ENCODE measurements at places on chromosomes 11 and 22.

DNA sequence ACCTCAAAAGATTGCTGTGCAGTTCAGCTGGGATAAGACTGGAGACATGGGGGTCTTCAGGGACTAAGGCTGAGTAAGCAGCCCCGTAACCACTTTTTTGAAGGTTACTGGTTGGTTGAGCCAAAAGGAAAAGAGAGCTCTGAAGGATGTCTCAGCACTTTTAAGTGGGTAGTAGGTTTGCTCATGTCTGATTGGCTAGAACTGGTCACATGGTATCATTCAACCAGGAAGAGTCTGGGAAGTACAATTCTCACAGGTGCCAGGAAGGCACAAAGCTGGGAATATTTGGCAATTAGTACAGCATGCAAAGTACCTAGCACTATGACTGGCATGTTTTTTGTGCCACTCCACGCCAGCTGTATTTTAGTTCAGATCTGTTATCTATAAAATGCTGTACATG, 58.1 kb downstream of the SNX19 start:
- no peak for DNase-seq

DNA sequence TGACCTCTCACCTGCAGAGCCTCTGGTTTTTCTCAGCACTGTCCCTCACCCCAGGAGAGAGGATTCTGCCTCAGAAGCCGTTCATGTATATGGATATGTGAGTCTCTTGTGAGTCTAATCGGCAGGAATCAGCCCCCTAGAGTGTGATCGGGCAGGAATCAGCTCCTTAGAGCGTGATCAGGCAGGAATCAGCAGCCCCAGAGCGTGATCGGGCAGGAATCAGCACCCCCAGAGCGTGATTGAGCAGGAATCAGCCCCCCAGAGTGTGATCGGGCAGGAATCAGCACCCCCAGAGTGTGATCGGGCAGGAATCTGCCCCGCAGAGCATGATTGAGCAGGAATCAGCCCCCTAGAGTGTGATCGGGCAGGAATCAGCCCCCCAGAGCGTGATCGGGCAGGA, 80.0 kb upstream of the EIF3D start:
- DNase-seq: no peak

DNA sequence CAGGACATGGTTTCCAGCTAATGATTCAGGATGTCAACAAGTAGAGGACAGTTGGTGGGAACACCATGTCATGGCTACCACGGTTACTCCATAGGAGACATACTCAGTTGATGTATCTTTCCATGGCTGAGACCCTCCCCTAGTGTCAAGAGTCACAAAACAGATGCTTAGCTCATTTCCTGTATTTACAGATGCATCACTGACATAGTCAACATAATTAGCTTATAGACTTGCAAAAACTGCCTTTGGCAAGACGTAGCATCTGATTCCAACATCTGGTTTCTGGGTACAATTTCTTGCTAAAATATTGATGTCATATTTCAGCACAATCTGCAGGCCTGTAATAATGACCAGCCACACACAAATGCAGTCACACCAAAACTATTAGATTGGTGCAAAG, 550.3 kb downstream of the FAM181B start:
- no peak for DNase-seq

DNA sequence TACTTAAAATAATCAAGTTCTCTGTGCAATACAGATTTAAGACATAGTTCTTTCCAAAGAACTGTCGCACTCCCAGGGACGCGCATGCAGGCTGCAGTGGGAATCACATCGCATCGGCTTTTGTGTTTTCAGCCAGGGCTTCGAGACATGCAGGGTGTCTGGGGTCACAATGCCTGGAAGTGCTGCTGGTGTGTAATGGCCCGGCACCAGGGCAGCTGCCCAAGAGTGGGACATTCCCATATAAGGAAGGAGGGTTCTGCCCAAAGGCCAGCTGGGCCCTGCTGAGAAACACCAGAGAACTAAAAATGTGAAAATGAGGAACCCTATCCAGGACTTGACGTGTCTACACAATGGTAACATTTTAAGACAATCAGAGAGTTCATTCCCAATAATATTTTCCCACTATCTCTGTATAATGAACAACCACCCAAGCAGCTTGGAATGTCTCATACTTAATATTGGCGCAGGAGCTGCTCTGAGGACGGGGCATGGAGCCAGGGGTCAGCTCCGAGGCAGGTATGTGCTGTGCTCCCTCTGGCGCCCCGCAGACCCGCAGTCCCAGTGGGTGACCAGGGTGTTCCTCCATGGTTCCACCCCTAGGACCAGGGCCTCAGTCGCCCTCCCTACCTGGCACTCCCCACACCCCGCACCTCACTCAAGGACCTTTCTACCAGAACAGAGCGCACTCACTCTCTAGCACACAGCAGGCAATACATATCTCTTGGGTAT, 11.3 kb downstream of the MCAT start:
- no peak for DNase-seq

- DNase-seq: no peak
These were observed 456.9 kb downstream of the BRD1 start for GRCh38 chr22:49370627-49371301.

DNA sequence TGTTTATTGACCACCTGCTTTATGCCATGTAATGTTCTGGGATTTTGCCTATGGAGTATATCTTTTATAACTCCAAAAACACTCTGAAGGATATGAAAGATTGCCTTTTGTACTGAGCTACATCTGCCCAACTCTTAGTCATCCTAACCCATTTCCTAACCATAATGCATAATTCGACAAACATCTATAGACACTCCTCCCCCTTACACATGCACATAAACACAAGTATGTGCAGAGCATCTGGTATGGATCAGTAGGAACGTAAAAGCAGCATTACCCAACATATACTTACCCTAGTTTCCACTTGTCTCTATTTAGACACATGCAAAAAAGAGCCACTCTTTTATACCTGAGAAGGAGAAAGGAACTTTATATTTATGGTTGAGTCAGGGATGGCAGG, 272.8 kb downstream of the FAM76B start:
- DNase-seq: no peak

DNA sequence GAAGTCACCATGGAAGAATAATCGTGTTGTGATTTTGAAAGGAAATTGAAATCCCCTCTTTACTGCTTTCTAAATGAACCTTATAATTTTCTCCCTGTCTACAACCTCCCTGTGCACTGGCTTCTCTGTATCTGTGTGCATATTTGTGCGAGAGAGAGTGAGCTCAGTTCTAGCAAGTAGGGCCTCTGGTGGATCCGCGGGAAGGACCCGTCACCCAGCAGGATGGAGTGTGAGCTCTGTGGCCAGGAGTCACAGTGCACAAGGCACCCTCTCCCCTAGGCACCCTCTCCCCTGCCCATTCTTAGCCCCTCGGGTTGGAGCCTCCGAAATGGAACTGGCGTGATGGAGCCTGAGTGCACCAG, 109.0 kb downstream of the TRIM29 start:
- DNase-seq: no peak

DNA sequence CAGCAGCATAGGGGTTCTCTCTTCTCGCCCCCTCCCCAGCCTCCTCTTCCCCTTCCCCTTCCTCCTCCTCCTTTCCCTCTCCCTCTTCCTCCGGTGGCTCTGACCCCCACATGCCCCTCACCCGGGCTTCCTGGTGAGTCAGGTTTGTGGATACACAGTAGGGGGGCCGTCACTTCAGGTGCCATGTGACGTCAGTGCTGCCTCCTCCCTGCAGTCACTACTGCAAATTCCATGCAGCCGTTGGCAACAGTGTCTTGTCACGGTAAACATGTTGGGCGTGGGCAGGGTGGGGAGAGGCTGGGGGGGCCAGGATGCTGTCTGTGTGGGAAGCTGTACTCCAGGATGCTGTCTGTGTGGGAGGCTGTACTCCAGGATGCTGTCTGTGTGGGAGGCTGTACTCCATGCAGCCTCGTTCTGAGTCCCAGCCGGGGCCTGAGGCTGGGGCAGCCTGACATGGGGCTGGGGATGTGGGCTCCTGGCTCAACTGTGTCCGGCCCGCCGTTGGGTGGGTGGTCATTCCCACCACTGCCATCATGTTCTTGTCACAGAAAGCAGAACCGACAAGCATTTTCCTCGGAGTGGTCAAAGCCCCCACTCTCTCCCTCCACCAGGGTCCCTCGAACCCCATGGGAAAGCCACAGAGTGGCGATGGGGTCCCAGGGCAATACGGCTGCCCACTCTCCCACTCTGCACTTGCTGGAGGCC, 2.4 kb upstream of the MUC2 start:
- no peak for DNase-seq

DNA sequence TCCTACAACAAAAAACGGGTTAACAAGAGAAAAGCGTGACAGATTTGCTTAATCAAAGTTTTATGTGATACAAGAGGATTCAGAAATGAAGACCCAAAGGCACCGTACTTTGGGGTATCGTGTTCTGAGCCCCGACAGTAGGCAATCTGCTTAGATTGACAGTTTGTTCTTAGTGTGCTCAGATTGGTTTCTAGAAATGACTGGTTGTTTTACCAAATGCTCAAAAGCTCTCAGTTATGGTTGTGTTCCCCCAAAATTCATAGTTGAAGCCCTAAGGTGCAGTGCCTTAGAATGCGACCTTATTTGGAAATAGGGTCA, 102.7 kb downstream of the RASSF10 start:
- no peak for DNase-seq

GRCh38 chr22:23305922-23306374, 125.6 kb downstream of the BCR start:
- DNase-seq: no peak

DNA sequence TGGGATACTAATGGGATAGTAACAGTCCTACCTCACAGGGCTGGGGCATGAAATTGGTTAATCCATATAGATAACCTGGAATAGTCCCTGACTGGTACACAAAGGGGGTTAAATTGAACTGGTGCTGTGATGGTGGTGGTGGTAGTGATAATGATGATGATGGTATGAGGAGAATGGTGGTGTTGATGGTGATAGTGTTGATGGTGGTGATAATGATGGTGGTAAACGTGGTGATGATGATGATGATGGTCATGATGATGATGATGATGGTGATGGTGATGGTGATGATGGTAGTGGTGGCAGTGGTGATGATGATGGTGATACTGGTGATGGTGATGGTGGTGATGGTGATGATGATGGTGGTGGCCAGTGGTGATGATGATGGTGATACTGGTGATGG, 38.7 kb downstream of the SMIM38 start:
- DNase-seq: no peak

DNA sequence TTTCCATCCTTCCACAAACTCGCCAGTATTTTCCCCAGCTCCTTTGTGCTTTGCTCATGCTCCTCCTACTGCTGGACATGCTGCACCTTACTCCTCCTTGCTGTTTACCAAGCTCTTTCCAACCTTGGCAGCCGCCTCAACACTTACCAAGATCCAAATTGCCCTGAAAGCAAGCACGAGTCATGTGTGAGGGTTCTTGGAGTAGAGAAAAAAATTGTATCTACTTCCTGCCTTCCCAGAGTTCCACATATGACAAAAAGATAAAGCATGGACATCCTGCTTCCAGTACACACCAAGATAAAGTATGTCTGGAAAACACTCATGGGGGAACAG, 767.5 kb downstream of the NTM start:
- no peak for DNase-seq

GRCh38 chr11:7844986-7845385, 48.2 kb upstream of the OR5P2 start:
- no peak for DNase-seq

GRCh38 chr11:18765554-18765953, 26.0 kb downstream of the PTPN5 start:
- DNase-seq: no peak

- DNase-seq: no peak
These were observed 13.5 kb upstream of the TUB start for GRCh38 chr11:8067567-8067928.

All from activated CD4-positive, alpha-beta T cell treated with anti-CD3 and anti-CD28 coated beads for 24 hours (primary cell).